ENCODE measurements at places on chromosomes 13 and 19.

DNA sequence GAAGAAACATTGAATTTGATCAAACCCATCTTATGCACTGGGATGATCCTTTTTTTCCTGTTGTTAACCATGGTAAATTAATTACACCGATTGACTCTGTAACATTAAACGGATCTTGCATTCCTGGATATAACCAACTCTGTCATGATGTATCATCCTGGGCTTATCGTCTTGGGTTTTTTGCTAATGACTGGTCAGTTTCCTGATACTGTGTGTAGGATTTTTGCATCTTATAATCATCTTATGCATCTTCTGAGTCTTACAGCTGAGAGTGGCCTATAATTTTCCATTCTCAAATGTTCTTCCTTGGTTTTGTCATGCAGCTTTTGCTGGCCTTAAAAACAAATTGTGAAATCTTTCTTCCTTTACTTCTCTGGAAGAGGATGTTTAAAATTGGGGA lies 12.8 kb downstream of the DCUN1D2 start:
- DNase-seq = no peak

DNA sequence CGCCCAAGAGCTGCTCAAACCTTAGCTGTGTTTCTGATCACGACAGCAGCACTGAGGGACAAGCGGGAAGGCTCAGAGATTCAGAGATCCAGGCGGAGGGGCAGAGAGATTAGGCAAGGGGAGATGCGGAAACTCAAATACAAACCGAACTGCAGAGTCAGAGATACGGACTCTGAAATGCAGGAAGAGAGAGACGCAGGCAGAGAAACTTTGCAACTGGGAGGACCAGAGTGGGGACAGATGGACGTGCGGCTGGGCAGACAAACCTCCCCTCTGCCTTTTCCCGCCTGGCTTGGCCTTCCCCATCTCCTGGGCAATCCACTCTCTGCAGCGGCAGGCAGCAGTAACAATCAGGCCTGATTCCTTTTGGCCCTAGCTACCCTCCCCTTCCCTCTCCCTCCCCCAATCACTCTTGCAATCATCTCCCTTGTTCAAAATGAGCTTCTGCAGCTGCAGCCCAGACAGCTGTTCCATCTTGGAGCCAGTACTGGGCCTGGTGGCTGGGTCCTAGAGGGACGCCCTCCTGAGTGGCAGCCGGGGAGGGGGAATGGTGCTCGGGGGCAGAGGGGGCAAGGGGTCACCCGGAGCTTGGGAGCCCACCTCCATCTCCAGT lies 29.7 kb downstream of the OLFM2 start:
- DNase-seq = no peak

DNA sequence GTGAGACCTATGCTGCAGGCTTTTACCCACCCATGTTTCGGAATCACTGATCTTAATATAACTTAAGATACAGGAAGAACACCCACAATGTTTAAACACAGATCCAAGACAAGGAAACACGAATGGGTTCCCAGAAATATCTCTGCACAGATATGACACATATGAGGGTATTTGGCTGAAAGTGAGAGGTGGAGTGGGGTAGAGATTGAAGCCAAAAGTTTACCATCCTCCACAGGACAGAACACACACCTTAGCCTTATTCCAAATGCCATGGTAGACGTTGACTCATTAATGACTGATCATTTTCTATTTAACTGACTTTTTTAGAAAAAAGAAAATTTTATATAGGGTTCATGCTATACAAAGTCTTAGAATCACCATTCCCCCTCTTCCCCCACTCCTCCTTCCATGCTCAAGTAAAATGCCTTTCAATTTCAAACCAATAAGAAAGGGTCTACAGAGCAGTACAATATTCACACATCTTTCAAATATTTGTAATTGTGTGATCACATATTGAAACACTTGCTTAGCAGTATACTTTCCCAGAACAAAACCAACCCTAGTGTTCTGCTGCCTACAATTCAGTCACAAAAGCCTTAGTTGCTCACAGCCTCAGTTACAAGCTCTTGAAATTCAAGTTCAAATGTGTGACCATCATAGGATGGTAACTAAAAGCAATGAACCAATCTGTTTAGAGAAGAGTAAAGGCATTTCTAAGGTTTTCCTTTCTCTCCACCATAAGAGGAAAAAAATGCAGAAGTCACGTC lies 11.8 kb upstream of the DOCK9 start:
- DNase-seq = no peak

- no peak for DNase-seq
Observed at GRCh38 chr13:34263681-34264080, 445.7 kb downstream of the RFC3 start.
